Caco-2 (cell line): ENCODE measurements at places on chromosomes 1 and 21.

- DNase-seq: no peak
- no peaks in the 10 kb centered on the region for H3K36me3 ChIP-seq
- no peaks in the 10 kb centered on the region for H3K27me3 ChIP-seq
- no peak overlapping the region for H3K4me3 ChIP-seq
Measured at GRCh38 chr21:42040411-42041180, 30.4 kb upstream of the ZBTB21 start.

DNA sequence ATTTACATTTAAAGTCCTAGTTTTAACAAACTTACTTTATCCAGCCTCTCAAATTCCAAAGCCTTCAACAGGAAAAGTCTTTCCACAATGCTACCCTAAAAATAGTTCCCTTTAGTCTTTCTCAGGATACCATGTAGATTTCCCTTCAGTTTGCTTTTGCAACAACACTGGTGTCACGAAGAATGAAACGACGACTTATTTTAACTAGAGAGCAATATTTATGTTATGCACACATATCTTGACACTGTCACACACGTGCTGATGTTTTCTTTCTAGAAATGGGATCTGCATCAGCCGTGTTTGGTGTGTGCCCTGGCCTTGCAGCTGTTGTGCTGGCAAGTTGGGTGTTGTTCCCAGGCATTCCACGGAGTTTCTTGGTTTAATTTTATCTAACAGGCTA lies 75.5 kb downstream of the SIPA1L2 start:
- H3K4me3 ChIP-seq: no peak overlapping the region
- DNase-seq: no peak
- no peaks in the 10 kb centered on the region for H3K36me3 ChIP-seq

GRCh38 chr1:200427744-200428143 lies 17.9 kb upstream of the ZNF281 start:
- peaks cover 3% of the 10 kb centered on the region for H3K4me1 ChIP-seq
- H3K27ac ChIP-seq: no peak overlapping the region
- H3K4me3 ChIP-seq: no peak overlapping the region
- H3K36me3 ChIP-seq: no peaks in the 10 kb centered on the region
- H3K27me3 ChIP-seq: no peaks in the 10 kb centered on the region
- no peak for DNase-seq

DNA sequence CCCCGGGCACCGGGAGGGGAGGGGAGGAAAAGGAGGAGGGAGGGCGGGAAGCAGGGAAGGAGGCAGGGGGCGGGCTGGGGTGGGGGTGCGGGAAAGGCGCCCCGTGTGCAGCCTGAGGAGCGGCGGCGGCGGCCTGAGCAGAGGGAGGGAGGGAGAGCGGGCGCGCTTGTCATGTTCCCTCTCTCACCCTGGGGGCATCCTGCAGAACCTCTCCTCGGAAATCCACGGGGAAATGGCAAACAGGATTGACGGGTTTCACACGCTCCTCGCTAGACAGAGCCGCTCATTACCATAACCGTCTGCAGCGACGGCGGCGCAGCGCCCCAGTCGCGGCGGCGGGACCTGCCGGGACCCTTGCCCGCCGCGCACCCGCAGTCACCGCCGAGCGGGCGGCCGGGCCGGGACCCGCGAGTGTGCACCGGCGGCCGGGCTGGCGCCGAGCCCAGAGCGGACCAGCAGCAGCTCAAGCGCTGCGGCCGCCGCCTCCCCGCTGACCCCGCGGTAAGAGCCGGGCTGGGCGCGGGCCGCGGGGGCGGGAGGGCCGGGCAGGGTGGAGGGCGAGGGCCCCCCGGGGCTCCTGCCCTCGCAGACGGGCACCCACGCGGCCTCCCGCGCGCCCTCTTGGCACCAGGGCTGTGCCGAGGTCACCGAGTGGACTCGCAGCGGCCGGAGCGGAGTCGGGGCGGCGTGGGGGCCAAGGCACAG lies at the start of gene SERTAD4:
Gene SERTAD4, plus strand, starts transcription at position 286 of the 705 bp plus-strand sequence. CDS start 5,165 bp downstream, outside the sequence.
- no peak within 1 kb of the TSS for H3K27ac ChIP-seq
- peak within 1 kb of the TSS; percentile 47 for H3K4me3 ChIP-seq
- peak; percentile 79 for DNase-seq
- no peaks in the 10 kb centered on the region for H3K27me3 ChIP-seq
- H3K4me1 ChIP-seq: peaks cover 3% of the 10 kb centered on the region; the same call in 1 of the 2 replicates

GRCh38 chr1:71956613-71957285 lies 325.6 kb downstream of the NEGR1 start:
- H3K27me3 ChIP-seq: no peaks in the 10 kb centered on the region
- no peaks in the 10 kb centered on the region for H3K36me3 ChIP-seq
- no peaks in the 10 kb centered on the region for H3K4me1 ChIP-seq
- DNase-seq: no peak
